ENCODE measurements at places on chromosomes 11 and 22.

DNA sequence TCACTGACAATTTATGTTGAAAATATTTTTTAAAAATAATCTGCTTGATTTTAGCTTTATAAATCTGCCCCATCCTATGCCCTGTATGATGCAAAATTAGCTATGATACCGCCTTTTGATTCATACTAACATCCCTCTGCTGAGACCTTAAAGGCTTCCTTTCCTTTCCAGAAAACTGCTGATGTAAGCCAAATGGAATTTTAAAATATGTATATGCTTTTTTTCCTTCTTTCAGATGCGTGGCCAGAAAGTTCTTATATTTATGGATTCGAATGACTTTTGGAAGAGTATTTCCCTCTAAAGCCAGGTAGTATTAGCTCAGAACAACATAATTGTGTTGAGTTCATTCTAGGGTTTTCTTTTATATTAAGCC, 34.5 kb downstream of the SFI1 start:
- DNase-seq: no peak

GRCh38 chr11:36345535-36346141, 49.5 kb downstream of the PRR5L start:
- DNase-seq: no peak

DNA sequence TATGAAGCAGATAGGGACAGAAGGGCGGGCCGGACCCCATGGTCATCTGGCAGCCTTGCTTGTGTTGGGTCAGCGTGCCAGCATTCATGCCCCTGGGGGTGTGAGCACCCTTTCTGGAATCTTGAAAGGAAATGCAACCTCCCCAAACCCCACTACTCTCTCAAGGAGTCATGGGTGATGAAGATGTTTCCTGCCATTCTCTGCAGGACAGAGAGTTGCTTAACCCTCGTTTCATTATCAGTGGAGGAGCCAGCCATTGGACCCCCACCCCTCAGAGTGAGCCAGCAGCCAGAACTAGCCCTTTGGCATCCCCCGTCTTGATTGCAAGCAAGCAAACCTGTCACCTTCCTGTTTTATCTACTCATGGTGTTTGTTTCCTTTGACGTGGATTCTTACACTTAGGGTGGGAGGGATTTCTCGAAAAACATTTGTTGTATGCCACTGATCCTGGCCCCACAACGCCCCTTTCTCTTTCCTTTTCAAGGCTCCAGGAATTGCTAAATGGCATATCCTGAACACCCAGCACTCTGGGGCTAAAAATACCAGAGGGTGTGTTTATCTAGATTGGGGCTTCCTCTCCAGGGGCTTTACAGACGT, 258.3 kb downstream of the ETS1 start:
- no peak for DNase-seq

DNA sequence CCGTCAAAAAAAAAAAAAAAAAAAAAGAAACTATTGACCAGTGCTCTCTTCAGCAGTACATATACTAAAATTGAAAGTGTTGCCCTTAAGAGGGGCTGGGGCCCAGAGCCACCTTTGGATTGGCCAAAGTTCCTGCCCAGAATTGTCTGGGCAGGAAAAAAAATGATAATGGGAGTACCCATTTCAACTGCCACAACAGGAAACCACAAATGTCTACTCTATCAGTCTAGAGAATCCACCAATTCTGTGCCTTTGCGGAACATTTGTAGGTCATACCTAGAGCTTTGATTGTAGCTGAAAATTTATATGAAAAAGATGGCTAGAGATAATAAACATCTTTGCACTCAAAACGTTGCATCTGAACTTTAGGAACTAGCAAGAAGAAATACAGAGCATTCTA, 69.4 kb downstream of the FAM76B start:
- DNase-seq: no peak
